Type B pancreatic cell (in vitro differentiated cells): ENCODE measurements at places on chromosomes 1 and 21. TPM values are rescaled to one million over a fixed set of nuclear protein-coding genes. Genes with fewer than 3 reads are reported as not detected.

S100A7 gene
- total RNA-seq, result 6.2 and 10.2 TPM in 2 replicates

LIN28A gene
- total RNA-seq, result 3.1 and 26.2 TPM in 2 replicates

DNA sequence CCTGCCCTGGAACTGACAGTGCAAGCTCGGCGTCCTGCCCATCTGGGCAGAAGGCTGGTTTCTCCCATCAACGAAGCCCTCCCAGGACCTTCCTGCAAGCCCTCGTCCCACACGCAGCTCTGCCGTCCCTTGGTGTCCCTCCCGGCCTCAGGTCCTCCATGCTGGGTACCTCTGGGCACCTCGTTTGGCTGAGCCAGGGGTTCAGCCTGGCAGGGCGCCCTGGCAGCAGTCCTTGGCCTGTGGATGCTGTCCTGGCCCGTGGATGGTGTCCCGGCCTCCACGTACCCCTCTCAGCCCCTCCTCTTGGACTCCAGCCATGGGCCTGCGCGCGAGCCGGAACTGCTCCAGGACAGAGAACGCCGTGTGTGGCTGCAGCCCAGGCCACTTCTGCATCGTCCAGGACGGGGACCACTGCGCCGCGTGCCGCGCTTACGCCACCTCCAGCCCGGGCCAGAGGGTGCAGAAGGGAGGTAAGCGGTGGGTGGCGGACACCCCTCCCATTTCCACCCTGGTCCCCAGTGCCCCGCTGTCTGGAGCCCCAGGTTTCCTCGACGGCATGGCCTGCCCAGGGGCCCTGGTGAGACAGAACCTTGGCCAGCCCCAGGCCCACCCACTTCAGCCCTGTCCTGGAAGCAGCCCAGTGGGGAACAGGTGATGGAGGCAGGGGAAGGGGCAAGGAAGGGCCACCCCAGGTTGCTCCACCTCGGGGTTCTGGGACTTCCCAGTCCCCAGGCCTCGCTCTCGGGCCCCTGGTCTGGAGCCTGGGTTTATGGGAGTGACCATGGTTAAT, 3.5 kb downstream of the TNFRSF14 start:
- no peak for DNase-seq

DNA sequence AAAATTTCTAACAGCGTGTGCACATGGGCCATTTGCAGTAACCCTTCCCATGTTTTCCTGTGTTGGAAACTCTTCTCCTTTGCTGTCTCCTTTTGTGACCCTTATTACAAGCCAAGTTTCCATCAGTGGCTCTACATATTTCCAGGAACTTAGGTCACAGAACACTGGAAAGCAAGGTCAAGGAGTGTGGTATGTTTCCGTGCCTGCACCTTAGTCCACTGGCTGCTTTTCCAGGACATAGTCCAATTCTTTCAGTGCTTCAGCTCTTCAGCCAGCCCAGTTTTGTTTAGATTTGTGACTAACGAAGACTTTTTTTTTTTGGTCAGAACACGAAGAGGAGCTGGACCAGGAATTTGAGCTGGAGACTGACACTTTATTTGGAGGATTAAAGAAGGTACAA, 33.8 kb downstream of the HHAT start:
- DNase-seq, result no peak

- no peak for DNase-seq
Measured at GRCh38 chr1:1348420-1349255, 580 bp downstream of the DVL1 start.

KRTAP19-3 gene
- total RNA-seq, result not detected in 2 replicates

GRCh38 chr1:244451951-244452795, 464 bp upstream of the ADSS2 start:
- peak; percentile 99 for DNase-seq

- DNase-seq, result no peak
Measured at GRCh38 chr1:107220036-107220435, 79.2 kb downstream of the NTNG1 start.

DNA sequence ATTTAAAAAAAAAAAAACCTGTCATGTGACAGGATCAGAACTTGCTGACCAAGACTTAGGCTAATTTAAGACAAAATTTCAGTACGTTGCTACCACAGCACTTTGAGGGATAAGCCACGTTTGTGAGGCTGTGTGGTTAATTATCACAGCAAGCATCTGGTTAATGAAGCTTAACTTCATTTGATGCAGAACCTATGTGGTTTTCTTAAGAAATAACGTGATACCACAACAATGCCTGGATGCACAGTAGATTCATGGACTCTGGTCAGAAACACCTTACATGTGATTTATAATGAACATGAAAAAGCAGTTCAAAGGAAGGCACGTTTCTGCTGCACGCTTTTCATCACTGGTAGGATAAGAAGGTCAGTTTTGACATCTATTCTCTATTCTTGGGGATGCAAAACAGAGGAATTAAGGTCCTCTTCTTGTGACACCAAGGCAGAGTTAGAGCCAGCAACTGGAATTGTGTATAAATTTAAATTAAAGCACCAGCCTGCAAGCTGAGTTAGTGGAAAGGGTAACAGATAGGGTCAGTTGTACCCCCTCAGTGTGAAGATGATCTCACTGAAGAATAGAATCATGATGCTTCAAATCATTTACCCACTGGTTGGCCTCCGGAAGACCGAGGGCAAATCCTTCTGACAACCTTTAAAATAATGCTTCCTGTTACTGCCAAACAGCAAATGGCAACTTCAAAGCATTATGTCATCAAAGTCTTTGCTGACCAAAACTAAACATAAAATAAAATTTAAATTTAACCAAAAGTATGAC, 6.0 kb upstream of the KRTAP8-1 start:
- no peak for DNase-seq

DNA sequence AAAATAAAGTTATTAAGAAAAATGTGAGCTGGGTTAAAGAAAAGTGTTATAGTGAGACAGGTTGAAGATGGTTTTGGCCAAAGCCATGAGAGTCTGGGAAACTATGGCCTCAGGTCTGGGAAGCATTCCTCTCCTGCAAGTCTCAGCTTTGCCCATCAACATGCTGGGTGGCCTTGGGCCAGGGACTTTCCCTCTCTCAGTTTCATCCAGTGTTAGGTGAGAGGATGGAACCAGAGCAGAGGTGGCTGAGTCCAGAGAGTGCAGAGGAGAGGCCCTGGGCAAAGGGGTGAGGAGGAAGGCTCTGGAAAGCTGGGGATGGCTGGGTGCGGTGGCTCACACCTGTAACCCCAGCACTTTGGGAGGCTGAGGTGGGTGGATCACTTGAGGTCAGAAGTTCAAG, 10.5 kb downstream of the PADI2 start:
- no peak for DNase-seq

GRCh38 chr1:17338706-17339493, 30.9 kb downstream of the PADI4 start:
- no peak for DNase-seq

DNA sequence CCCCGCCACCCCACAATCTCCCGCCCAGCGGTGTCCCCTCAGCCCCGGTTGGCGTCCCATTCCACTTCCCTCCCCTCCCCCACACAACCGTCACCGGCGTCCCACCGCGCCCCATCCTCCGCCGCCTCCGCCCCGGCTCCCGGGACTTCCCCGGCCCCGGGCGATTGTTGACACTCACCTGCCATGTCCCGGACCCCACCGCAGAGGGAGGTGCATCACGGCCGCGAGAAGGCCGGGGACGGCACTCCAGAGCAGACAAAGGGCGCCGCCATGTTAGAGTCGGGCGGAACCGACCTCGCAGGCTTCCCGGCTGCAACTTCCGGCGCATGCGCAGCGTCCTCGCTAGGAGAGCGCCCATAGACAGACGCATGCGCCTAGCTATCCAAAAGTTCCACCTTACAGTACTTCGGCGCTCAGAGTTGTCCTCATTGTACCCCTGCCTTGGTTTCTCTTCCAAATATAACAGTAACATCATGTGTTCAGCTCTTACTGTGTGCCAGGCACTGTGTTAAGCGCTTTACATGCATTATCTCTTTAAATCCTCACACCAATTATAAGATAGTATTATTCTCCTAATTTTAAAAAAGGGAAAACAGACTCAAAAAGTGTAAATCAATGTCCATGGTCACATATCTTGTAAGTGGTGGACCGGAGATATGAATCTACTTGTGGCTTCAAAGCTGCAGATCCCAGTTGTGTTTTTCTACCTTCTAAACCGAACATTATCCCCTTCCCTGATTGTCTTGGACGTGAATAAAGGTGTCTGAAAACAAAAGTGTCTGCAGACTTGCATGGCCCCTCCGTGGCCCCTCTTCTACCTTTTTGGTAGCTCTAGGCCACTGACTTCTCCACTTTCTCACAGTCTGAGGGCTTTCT, at the start of gene ZBTB17:
TSS of gene ZBTB17 (minus strand) at position 297 of the 876 bp plus-strand sequence. CDS start 27,606 bp downstream, outside the sequence.
- peak; percentile 94 for DNase-seq

- peak; percentile 18 for DNase-seq
Measured at GRCh38 chr21:42148584-42148983, 70.4 kb upstream of the ABCG1 start.

GRCh38 chr1:51044199-51044598, 57.8 kb upstream of the C1orf185 start:
- DNase-seq, result no peak

GRCh38 chr21:40270047-40270446, 402.8 kb downstream of the PCP4 start:
- no peak for DNase-seq

DNA sequence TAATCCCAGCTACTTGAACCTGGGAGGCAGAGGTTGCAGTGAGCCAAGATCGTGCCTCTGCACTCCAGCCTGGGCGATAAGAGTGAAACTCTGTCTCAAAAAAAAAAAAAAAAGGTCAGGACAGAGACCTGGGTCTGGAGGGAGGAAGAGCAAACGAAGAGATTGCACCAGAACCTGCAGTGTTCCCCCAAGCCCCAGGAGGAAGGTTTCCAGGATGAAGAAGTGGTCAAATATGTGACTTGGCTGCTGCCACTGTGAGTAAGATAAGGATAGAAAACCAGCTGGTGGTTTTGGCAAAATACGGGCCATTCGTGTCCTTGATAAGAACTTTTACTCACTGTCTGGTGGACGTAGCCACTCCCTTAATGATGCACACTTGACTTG, 42.2 kb downstream of the CLDN14 start:
- DNase-seq, result no peak

C1orf74 gene
- 3.6 TPM in 2 replicates for total RNA-seq

HNRNPR gene
- 142 and 210 TPM in 2 replicates for total RNA-seq

LCE2C gene
- total RNA-seq, result not detected in 2 replicates

RGS8 gene
- total RNA-seq, result 0.33 and 1.1 TPM in 2 replicates

SYNJ1 gene
- 11.1 and 12.0 TPM in 2 replicates for total RNA-seq

VWA1 gene
- 44.5 and 49.9 TPM in 2 replicates for total RNA-seq
